ENCODE measurements at places on chromosomes 4 and X. TPM values are rescaled to one million over a fixed set of nuclear protein-coding genes. Genes with fewer than 3 reads are reported as not detected.

DNA sequence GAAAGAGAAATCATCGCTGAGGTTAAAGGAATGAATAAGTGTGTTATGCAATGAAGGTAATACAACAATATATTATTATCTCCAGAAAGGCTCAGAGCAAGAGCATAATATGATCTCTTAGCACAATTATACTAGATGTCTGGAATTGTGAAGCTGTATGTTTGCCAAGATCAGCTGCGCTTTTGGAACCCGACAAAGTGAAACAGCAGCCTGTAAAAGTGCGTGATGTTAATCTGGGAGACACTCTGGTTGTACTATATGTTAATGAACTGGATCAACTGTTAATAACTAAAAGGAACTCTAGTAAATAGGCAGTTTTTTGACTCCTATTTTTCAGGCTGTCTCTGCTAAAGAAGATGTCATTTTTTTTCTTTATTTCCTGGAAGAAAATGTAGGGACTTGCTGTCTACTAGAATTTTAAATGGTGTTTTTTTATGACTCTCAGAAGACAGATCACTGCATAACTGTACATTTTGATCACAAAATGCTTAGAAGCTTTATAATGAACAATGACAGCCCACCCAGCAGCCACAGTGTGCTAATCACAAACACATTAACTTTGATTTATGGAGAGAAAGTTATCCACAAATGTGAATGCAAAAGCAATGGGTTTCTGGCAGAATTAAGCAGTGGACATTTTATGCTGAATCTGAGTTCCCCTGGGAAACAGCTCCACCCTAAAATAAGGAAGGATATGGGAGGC, 50.2 kb downstream of the UGT2B28 start:
- no peaks in the 10 kb centered on the region for H3K27me3 ChIP-seq
- H3K27ac ChIP-seq: no peak overlapping the region
- no peaks in the 10 kb centered on the region for H3K36me3 ChIP-seq
- no peak overlapping the region for H3K4me3 ChIP-seq

DNA sequence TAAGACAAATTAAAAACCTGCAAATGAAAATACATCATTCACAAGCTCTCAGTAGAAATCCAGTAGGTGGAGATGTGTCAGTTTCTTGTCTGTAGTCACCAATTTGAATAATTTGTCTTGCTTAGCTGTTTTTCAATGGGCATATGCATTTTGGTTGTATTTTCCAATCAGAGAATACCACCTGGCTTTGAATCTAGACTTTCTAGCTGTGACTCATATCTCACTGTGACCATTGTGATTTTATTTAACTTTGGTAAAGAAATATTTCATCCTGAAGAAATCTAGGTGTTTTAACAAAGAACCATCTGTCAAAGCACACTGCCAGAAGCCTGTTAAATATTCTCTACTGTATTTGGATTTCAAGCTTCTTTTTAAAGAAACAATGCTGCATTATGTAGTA, 1650.6 kb upstream of the IGFBP7 start:
- H3K27ac ChIP-seq: no peak overlapping the region
- no peak for DNase-seq
- no peaks in the 10 kb centered on the region for H3K36me3 ChIP-seq
- H3K4me3 ChIP-seq: no peak overlapping the region
- no peaks in the 10 kb centered on the region for H3K27me3 ChIP-seq

GRCh38 chr4:113919611-113920010, 59.8 kb downstream of the ARSJ start:
- no peak overlapping the region for H3K27ac ChIP-seq
- H3K4me3 ChIP-seq: no peak overlapping the region
- H3K36me3 ChIP-seq: no peaks in the 10 kb centered on the region
- no peaks in the 10 kb centered on the region for H3K27me3 ChIP-seq
- DNase-seq: no peak
- H3K4me1 ChIP-seq: peaks cover 2% of the 10 kb centered on the region

DNA sequence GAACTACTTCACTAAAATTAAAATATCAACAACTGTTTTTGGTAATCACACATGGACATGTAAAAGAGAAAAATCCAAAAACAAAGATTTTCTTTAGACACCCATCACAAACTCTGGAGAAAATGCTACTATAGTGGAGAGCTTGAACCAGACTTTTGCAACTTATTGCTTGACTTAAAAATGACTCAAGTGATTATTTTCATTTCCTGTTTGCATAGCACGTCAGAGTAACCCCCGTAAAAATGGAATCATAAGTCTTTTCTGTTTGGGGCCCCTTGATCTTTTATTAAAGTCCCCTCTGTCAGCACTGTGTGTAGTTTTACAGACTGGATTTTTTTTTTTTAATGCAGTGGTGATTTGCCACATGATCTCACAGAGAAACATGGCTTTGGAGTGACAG, 79.5 kb downstream of the PRKG2 start:
- H3K4me1 ChIP-seq: peaks cover 2% of the 10 kb centered on the region
- no peak overlapping the region for H3K4me3 ChIP-seq
- no peak overlapping the region for H3K27ac ChIP-seq

- no peak overlapping the region for H3K4me3 ChIP-seq
- DNase-seq: no peak
- H3K27me3 ChIP-seq: no peaks in the 10 kb centered on the region
- H3K4me1 ChIP-seq: peaks cover 3% of the 10 kb centered on the region
Observed at GRCh38 chrX:107845625-107846024, 20.0 kb downstream of the MID2 start.

DNA sequence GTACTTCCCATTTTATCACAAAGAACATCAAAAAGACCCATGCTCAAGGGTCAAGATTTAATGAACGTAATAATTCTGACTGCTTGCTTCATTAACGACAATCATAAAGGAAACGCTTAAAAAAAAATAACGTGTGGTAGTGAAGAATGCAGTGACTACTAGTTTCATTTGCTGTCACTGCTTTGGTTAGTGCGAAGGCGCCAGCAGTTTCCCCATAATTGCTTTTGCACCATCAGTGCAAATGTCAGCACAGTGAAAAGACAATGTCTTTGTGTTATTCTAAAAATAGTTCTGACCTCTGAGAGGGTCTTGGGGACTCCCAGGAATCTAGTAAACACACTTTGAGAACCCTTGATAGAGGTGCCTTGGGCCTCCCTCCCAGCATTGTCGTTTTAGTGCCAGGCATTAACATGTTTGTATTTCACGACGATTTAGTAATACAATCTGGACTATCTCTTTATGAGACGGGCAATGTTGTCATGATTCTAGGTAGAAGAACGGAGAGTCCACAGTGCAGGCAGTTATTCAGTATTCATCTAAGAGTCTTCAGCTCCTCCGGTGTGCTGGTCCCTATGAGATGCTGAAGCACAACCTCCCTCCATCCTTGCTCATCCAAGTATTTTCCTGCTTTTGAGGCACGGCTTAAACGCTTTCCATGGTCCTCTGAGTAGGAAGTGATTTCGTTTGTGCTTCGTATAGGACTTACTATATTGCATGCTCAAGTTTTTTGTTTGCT, 71.0 kb downstream of the AFF1 start:
- peak overlapping the region; percentile 98 for H3K27ac ChIP-seq
- H3K4me1 ChIP-seq: peaks cover 45% of the 10 kb centered on the region
- H3K36me3 ChIP-seq: peaks cover 2% of the 10 kb centered on the region

GRCh38 chr4:127000846-127001245, 631.9 kb upstream of the INTU start:
- H3K36me3 ChIP-seq: no peaks in the 10 kb centered on the region
- no peaks in the 10 kb centered on the region for H3K27me3 ChIP-seq
- no peak for DNase-seq

- no peak overlapping the region for H3K27ac ChIP-seq
- no peak overlapping the region for H3K4me3 ChIP-seq
- peaks cover 2% of the 10 kb centered on the region for H3K36me3 ChIP-seq
- H3K4me1 ChIP-seq: no peaks in the 10 kb centered on the region
- no peak for DNase-seq
- H3K27me3 ChIP-seq: no peaks in the 10 kb centered on the region
Observed at GRCh38 chrX:805103-805670, 174.6 kb downstream of the SHOX start.

- peak overlapping the region; percentile 91 for H3K4me3 ChIP-seq
- peak overlapping the region; percentile 61 for H3K27ac ChIP-seq
- DNase-seq: no peak
- peaks cover 11% of the 10 kb centered on the region for H3K36me3 ChIP-seq
- H3K4me1 ChIP-seq: peaks cover 27% of the 10 kb centered on the region
Observed at GRCh38 chr4:169756971-169757574, 671 bp downstream of the HPF1 start.

DNA sequence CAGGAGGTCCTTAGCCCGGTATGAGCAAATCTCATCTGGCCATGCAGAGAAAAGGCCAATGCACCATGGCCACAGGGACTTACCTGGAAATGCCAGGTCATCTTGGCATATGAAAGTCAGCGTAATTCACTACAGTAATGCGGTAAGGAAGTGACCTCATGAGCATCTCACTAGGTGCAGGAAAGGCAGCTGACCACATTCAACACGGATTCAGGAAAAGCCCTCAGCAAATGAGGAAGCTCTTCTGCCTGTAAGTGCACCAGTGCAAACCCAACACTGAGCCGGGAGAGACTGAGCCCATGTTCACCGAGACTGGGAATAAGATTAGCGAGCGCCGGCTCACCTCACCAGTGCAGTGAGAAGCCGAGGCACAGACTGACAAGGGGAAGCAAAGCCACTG, 23.7 kb downstream of the LRPAP1 start:
- H3K27ac ChIP-seq: no peak overlapping the region
- no peak overlapping the region for H3K4me3 ChIP-seq
- no peak for DNase-seq

GRCh38 chr4:114040319-114041116, 61.1 kb upstream of the ARSJ start:
- no peak for DNase-seq
- H3K27me3 ChIP-seq: peaks cover 15% of the 10 kb centered on the region
- H3K27ac ChIP-seq: no peak overlapping the region
- H3K4me3 ChIP-seq: no peak overlapping the region
- H3K36me3 ChIP-seq: no peaks in the 10 kb centered on the region

DNA sequence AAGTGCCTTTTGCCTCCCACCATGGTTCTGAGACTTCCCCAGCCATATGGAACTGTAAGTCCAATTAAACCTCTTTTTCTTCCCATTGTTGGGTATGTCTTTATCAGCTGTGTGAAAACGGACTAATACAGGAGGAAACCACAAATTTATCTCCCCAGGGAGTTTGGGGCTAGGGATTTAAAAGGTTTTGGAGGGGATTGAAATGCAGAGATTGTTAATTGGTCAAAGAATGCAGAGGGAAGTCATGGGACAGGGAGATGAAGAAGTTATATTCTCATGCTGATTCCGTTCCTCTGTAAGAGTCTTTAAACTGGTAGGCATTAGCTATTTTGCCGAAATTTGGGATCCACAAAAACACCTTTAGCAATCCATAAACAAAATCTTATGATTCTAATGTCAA, 57.9 kb downstream of the TKTL2 start:
- no peaks in the 10 kb centered on the region for H3K4me1 ChIP-seq
- H3K36me3 ChIP-seq: no peaks in the 10 kb centered on the region
- no peak overlapping the region for H3K4me3 ChIP-seq
- H3K27me3 ChIP-seq: peaks cover 3% of the 10 kb centered on the region

DNA sequence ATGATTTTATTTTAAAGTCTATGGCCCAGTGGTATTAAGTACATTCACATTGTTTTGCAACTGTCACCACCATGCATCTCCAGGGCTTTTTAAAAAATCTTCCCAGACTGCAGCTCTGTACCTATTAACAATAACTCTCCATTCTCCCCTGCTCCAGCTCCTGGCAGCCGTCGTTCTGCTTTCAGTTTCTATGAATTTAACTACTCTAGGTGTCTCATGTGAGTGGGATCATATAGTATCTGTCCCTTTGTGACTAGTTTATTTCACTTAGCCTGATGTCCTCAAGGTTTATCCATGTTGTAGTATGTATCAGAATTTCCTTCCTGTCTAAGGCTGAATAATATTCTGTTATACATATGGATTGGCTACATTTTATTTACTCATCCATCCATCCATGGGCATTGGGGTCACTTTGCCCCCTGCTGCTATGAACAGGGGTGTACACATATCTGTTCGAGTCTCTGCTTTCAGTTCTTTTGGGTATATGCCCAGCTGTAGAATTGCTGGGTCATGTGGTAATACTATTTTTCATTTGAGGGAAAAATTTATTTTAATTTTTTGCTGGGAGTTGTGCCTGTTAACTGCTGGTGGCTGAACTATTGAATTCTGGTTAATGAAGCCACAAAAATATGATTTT, 131.3 kb downstream of the ARHGAP10 start:
- peaks cover 10% of the 10 kb centered on the region for H3K4me1 ChIP-seq
- H3K27me3 ChIP-seq: no peaks in the 10 kb centered on the region
- H3K4me3 ChIP-seq: no peak overlapping the region

The IDUA gene
- 28.1 TPM for total RNA-seq

The HOPX gene
- 208 TPM for total RNA-seq

The BEX2 gene
- total RNA-seq: 5.3 TPM

The SLC39A8 gene
- total RNA-seq: 60.3 TPM

The ZBED1 gene
- total RNA-seq: 34.9 TPM

The SPANXN3 gene
- not detected for total RNA-seq

The MAGEA2B gene
- not detected for total RNA-seq

The F8A1 gene
- total RNA-seq: 56.9 TPM

The TMEM150C gene
- total RNA-seq: not detected

The AIMP1 gene
- 44.2 TPM for total RNA-seq

The ELF2 gene
- total RNA-seq: 27.3 TPM

The BEX5 gene
- total RNA-seq: 2.4 TPM

Data from activated CD8-positive, alpha-beta memory T cell treated with anti-CD3 and anti-CD28 coated beads, Interleukin-2, amount 10 ng/mL, durations not matched to agents 7 days and 5 days (primary cell).